ENCODE measurements at places on chromosomes 12 and 14.

DNA sequence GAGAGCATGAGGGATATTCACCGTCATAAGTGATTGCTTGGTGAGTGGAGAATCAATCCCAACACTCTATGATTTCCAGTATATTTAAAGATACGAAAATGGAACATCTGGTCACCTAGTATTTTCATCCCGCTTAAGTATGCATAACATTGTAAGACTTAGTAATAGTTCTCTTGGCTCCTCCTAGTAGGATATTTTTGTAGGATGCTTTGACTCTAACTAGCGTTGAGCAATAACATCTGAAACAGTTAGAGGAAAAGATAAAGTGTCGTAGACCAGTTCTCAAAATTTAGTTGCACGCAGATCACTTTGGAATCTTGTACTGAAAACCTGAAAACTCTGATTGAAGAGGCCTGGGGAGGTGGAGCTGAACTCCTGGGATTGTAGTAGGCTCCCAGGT, 7.6 kb downstream of the SAMD4A start:
- DNase-seq: no peak

- no peak for DNase-seq
Observed at GRCh38 chr12:95225645-95226212, 8.1 kb downstream of the VEZT start.

DNA sequence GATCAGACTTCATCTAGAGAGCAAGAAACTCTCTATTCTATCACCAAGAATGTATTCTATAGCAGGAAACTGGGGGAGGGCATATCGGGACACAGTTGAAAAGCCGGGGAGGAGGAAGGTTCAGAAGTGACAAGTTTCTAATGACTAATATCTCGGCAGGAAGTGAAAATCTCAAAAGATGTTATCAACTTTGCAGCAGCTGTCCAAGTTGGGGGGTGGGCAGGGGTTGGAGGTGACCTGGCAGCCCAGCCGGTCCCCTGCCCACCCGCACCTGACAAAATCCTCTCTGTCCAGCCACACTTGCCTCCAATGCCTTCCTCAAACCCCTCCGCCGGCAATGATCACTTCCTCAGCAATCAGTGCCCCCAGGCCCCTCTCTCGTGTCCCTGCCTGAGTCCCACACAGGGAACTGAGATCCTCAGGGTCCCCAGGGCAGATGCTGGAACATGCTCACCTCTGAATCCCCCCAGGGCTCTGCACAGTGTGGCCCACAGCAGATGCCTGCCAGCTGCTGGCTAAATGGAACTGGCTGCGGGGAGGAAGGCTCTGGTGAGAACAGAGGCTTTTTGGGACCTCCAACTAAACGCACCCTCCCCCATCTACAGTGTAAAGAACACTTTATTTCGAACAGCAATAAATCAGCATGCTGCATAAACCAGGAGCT, 43.9 kb downstream of the CCDC88C start:
- no peak for DNase-seq

GRCh38 chr14:61308198-61308597, 13.2 kb upstream of the PRKCH start:
- peak; percentile 8 for DNase-seq

DNA sequence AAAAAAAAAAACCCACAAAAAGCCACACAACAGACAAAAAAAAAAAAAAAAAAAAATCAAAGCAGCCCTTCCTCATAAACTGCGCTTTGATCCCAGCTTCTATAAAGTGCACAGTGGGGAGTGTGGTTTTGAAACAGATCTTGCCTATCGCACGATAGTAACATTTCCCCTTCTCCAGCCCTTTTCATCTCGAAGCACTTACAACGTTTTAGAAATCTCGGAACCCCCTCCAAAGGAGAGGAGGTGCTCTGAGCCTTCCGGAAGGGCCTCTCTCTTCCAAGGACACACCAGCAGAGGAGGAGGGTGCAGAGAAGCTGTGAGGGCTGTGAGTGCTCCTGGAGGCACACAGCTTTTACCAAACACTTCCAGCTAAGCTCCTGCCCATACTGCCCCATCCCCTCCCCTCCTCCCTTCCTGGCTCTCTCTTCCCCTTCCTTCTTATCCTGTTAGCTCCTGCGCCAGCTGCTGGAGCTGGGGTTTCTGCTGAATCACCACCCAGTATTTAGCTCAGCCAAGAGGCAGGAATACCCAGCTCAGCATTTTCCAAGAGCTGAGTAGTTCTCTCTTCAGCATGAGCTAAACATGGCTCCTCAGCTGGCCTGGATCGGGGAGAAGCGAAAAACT, 28.4 kb downstream of the SLC7A8 start:
- no peak for DNase-seq

DNA sequence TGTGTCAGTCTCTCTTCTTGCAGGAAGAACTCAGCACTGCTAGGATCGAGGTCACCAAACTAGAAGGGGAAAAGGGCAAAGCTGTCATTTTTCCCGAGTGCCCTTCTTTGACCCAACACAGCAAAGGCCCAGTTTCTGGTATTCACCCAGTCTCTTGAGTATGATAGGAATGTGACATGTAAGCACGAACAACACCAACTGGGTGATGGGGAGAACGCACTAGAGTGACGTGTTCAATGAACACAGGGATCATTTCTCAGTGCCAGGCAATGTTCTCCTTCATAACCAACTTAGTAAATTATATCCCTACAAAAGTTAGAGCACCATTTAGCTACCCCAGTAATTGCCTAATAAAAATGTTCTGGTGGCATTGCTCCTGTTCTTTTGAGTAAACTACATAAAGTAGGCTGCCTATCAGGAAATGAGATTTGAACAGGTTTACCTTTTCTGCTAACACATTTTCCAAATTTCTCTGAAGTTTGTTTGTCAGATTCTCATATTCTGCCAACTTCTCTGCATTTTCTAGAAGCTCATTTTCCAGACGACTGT, 64.5 kb downstream of the NIN start:
- DNase-seq: no peak

DNA sequence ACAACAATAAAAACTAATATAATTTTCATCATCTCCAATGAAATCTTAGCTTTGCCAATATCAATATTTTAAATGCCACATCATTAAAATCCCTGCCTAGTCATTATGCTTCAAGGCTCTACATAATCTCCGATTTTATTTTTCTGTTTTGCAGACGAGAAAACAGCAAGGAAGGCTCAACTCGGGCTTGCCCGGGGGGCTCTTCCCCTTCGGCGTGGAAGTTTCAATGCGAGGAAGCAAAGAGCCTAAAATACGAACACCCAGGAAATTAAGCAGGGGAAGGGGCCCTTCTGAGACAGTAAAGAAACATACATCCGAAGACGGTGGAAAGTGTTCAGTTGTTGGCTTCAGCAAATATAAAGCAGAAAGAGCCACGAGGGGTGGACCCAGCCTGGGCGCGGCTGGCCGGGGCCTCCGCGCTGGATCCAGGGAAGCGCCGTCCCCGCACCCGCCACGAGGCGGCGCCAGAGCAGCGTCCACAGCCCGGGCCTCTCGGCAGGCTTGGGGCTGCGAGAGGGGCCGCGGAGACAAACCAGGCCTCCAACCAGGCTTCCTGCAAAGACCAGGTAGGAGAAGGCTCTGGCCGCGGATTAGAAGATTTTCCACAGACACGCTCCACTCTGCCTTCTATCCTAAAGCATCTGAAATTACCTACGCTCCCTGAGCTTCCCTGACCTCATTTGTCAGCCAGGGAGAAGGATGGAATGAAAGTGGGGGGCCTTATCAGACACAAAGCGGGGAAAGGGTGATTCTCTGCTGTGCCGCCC, 77.2 kb downstream of the SERPINA3 start:
- DNase-seq: no peak

Measured in GF-D8 (cell line).